NCI-H2029 treated with DMSO at 0.1 percent for 48 hours (cell line): ENCODE measurements at places on chromosomes 12 and 14.
A peak's percentile ranks its signal among the peaks of the same experiment; 100 is the strongest.

GRCh38 chr12:52608161-52608560, 6.9 kb upstream of the KRT72 start:
- no peak for DNase-seq

GRCh38 chr14:87935886-87936285, 57.1 kb downstream of the GALC start:
- DNase-seq: peak; percentile 3

- no peak for DNase-seq
Observed at GRCh38 chr12:2317772-2318171, 265.0 kb downstream of the CACNA1C start.

- DNase-seq: no peak
Observed at GRCh38 chr12:45718306-45718705, 11.2 kb upstream of the ARID2 start.

DNA sequence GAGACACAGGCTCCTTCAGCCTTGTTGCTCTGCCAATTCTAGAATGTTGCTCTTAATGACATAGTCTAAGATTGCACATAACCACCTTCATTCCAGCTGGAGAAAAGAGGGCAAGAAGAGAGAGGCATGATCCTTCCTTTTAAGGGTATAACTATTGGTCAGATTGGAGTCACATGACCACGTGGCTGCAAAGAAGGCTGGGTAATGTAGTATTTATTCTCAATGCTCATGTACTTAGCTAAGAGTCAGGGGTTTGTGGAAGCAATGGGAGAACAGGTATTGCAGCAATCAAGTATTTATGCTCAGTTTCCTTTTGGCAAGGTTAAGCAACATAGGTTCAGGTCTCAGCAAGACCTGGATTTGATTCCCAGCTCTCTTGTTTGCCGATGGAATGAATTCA, 298.8 kb upstream of the TBX3 start:
- no peak for DNase-seq

DNA sequence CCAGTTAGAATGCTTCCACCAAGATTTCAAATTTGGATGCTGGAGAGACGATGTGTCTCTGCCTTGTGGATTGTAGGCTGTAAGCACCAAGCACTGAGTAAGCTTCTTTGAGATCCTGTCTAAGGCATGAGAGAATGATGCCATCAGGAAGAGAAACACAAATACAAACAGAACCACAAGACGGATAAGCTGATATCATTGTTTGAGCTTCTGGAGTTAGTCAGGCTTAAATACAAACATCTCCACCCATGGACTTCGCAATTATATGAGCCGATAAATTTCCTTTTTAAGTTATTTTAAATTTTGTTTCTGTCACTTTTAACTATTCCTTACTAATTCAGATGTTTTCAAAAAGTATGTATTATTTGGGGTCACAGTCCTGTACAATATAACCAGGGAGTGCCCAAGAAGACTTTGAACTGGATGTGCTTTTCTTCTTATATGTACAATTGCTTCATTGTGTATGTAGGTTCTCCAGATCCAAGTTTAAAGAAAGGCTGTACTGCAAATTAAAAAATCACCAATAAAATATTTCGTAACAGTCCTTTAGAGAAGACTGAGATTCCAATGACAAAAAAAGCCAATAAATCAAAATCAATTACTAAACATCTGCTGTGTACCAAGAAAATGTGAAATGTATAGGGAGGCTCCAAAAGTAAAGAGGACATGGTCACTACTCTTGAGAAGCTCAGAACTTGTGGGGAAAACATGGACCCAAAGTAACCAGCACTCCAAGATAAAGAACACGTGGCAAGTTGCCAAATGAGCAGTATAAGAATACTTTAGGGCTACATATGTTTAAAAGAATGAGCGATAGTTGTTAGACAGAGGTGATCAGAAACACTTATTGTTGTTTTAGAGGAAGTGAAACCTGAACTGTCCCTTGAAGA, 274.1 kb downstream of the ADAMTS20 start:
- no peak for DNase-seq

- no peak for DNase-seq
Observed at GRCh38 chr14:65117769-65118745, 15.7 kb upstream of the MAX start.

GRCh38 chr14:105917933-105918436, 391.6 kb downstream of the TMEM121 start:
- no peak for DNase-seq

GRCh38 chr12:114355389-114356088, 50.4 kb downstream of the TBX5 start:
- DNase-seq: no peak

DNA sequence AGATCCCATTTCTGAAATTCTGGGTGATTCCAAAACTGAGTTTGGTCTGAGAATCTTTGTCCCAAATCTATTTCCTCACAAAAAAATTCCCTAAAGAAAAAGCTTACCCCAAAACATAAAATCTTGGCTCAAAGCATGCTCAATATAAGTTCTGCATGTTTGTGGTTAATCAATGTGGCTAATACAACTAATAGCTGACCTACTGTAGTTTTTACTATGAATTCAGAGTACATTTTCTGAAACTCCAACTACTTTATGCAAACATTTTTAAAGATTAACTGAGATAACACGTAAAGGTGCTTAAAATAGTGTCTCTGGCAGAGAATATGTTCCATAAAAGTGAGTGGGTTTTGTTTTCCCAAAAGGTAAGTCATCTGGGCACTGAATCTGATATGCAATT, 133.1 kb downstream of the MED13L start:
- DNase-seq: no peak

- no peak for DNase-seq
Observed at GRCh38 chr12:74747305-74747704, 209.7 kb downstream of the ATXN7L3B start.

DNA sequence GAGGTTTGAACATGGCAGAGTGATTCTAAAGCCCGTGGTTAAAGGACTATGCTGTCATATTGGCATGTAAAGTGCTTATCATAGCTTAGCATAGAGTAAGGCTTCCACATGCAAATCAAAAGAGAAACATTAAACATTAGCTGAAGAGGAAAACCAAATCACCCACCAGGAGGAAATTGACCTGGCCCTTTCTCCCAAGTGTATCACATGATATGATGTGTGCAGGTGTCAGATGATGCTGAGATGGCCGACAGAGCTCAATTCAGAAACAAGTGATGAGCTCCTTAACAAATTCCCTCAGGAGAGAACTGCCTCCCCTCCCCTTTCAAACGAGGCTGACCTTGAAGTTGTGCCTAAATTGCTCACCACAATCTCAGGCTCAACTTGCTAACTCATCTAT, 217.1 kb upstream of the BTG1 start:
- no peak for DNase-seq

- no peak for DNase-seq
Observed at GRCh38 chr14:94582851-94583250, 1.6 kb downstream of the SERPINA5 start.

- DNase-seq: no peak
Observed at GRCh38 chr12:46005823-46006222, 15.4 kb upstream of the SCAF11 start.

- DNase-seq: no peak
Observed at GRCh38 chr12:92277795-92278194, 132.1 kb upstream of the BTG1 start.

GRCh38 chr14:89304561-89304960, 112.5 kb downstream of the FOXN3 start:
- no peak for DNase-seq

- no peak for DNase-seq
Observed at GRCh38 chr14:49918706-49919105, 25.8 kb downstream of the ARF6 start.

GRCh38 chr14:45133683-45134050, 614 bp downstream of the FKBP3 start:
- no peak for DNase-seq

GRCh38 chr14:47857646-47858045, 182.2 kb upstream of the MDGA2 start:
- DNase-seq: no peak

DNA sequence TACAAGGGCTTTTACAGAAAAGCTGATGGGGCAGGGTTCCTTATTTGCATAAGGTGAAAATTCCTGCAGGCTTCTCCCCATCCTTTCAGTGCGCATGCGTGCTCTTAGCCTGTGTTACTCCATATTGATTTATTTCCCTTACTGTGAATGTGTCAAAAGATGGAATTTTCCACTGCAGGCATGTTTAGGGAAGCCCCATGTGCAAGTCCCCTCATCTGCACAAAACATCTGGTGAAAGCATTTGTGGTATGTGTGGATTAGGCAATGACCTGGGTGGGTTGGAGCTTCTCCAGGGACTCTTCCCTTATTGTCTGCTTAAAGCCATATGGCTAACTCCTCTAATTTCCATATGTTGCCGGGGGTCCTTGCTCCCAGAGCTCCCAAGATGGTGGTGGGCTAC, 912.7 kb upstream of the LRFN5 start:
- no peak for DNase-seq

DNA sequence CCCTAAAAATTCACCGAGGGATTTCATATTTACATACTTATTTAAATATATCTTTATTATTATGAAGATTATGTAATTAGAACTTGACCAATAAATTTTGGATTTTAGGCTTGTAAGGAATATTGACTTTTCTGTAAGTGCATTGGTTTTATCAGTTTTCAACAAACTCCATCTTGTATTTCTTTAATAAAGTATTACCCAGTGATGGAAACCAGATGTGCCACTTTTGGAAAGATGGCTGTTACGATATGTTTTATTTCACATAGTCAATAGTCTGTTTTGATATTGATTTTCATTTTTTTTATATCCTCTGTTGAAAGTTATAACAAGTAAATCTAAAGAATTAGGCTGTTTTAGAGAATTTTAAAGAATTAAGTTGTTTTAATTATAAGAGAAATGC, 1.8 kb downstream of the MON2 start:
- DNase-seq: no peak
